Stimulated activated CD4-positive, alpha-beta T cell treated with anti-CD3 and anti-CD28 coated beads, Interleukin-2, amount 100 ng/mL, for 24 hours (primary cell): ENCODE measurements at places on chromosomes 3 and 15.

- DNase-seq = no peak
Measured at GRCh38 chr15:65553691-65554090, 23.4 kb downstream of the HACD3 start.

DNA sequence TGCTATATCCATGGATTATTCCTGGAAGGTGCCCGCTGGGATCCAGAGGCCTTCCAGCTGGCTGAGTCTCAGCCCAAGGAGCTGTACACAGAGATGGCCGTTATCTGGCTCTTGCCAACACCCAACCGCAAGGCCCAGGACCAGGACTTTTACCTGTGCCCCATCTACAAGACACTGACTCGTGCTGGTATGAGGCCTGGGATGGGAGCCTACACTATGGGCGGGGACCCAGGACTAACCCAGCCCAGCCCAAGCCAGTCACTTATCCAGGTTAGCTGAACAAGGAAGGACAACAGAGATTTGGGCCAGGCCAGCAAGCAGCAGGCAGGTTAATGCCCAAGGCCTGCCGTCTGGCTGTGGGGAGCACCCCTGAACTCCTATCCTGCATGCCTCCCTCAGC, 45.3 kb downstream of the SEMA3G start:
- DNase-seq = no peak

GRCh38 chr3:189927975-189928895, 192.5 kb downstream of the P3H2 start:
- DNase-seq = no peak

DNA sequence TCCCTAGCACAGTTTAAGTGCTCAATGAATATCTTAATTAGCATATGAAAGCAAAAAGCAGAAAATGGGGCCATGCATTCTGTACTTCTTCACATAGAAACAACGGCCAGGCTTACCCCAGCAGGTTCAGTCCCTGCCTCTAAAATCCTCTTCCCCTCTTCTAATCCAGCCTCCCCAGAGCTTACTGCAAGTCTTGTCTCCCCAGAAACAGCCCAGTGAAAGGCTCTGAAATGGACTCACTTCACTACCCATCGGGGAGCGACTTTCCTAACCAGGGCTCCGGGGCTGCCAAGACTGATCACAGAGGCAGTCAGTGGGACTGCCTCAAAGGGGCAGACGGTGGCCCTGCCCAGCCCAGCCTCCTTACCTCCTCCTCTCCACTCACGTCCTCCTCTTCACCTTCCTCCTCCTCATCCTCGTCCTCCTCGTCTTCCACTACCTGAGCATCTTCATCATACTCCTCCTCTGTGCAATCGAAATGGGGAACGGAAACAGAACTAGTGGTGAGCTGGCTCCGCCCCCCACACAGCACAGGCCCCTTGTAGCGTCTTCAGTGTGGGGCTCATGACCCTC, 38.0 kb downstream of the ANP32A start:
- no peak for DNase-seq

DNA sequence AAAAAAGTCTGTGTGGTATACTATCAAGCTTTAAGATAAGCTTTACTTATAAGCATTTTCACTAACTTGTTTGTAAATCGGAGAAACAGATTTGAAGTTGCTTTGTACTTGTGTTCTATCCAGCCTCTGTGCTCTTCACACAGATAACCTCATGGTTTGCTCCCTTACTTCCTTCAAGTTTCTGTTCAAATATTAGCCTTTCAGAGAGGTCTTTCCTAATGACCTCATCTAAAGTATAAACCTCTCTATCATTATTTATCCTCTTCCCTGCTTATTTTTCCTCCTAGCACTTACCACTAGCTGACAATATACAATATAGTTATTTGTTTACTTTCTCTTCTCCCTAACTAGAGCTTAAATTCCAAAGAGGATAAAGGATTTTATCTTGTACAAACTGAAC, 180.0 kb downstream of the CBLB start:
- DNase-seq = no peak

DNA sequence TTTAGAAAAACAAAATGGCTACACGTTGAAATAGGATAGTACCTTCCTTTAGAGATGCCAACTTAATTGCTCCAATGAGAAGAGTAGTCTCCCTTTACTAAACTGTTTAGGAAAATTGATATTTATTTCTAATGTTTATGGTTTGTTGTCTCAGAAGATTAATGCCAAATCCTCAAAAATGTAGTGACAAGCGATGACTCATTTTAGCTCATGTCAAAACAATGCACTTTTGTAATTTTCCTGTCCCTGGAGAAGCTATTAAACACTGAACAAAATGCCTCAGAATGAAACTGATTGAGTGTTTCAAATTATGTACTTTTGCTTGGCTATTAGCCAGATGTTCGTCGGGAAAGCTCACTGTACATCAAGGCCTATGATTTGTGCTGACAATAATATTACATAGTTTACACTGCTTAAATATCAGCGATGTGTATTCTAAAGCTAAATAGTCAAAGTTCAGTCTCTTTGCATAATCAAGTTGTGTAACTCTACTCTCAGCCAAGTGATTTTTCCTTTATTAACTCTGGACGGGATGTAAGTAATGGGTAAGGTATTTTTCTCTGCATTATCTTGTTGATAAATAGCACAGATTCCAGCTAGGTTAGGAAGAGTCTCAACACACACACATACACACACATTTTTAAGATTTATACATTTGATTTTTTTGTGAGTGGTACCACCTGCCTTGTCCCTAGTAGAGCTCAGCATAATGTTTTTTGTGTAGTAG, 83.7 kb downstream of the CMSS1 start:
- DNase-seq = no peak

- DNase-seq = no peak
Measured at GRCh38 chr15:100141311-100142001, 200.3 kb downstream of the ADAMTS17 start.

- no peak for DNase-seq
Measured at GRCh38 chr3:100111728-100112127, 2.6 kb downstream of the FILIP1L start.

GRCh38 chr3:163490119-163490518, 1588.2 kb downstream of the SI start:
- DNase-seq = peak; percentile 36

GRCh38 chr3:194870394-194871110, 184.9 kb downstream of the FAM43A start:
- DNase-seq = no peak

DNA sequence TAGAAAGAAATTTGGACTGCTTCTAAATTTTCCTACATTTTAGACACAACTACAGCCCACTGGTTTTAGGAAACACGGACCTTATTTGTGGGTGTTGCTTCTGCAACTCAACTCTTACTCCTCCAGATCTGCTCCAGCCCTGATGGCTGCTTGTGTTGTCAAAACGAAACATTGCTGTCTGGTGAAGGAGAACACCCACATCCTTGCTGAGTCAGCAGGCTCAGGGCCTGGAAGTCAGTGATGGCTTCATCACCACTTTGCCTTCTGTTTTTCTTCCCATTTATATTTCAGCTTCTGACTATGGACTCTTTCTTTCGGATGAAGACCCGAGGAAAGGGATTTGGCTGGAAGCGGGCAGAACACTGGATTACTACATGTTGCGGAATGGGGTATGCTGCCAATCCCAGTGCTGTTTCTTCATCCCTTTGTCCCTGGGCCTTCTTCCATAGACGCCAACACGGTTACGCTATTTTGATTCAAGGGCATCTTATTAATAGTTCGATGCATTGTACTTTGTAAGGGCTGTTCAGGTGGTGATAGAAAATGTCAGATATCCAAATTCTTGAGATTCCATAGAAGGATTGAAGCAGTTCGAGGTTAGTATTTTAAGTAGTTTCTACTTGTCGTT, 392.6 kb upstream of the TPM1 start:
- peak; percentile 35 for DNase-seq

DNA sequence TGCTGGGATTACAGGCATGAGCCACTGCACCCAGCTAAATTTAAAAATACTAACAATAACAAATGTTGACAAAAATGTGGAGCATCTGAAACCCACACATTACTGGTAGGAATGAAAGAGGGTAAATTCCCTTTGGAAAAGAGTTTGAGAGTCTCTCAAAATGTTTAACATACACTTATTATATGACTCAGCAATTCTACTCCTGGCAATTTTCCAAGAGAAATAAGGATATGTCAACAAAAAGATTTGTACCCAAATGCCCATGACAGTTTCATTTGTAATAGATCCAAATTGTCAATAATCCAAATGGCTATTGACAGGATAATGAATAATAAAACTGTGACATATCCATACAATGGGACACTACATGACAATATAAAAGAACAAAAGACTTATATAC, 9.0 kb downstream of the HCLS1 start:
- no peak for DNase-seq

- no peak for DNase-seq
Measured at GRCh38 chr3:15011174-15011573, 53.9 kb downstream of the MRPS25 start.

DNA sequence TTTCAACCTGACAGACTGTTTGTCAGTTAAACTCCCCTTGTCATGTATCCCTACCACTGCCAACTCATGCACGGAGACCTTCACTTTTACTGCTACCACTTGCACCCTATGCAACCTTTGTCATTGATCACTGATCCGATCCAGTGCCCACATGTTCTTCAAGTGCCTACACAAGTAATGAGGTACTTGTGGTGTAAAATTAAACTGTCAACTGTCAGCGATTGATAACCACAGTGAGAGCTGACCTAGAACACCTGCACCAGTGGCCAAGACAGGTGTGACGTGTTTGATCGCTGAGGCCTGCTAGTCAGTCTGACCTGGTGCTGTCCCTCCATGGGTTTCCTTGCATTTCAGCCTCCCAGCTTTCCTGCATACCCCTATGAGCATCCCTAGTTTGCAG, 55.6 kb downstream of the MECOM start:
- DNase-seq = no peak
